ENCODE measurements at places on chromosomes 7 and 10.

- no peak for DNase-seq
These were observed 73.8 kb downstream of the OAT start for GRCh38 chr10:124344931-124345330.

- no peak for DNase-seq
These were observed 469.0 kb upstream of the IGFBP3 start for GRCh38 chr7:46390042-46390441.

GRCh38 chr7:54541669-54542625 is at the start of gene VSTM2A:
Gene VSTM2A, plus strand, starts transcription at chr7:54542375. Its CDS starts 356 bp downstream, at chr7:54542731.
- DNase-seq = no peak

DNA sequence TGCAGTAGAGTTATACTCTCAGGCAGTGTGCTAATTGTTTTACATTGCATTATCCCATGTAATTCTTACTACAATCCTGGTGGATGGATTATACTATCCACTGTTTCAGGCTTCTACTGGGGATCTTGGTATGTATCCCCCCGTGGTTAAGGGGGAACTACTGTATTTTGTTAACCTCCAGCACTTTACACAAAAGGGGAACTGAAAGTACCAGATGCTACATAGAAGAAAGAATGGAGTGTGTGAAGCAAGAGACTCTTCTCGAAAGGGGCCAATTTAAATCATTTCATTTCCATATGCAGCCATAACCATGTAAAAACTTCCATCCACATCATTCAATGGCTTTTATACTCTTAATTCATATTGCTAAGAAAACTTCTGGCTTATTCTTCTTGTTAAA is 69.4 kb downstream of the C1GALT1 start:
- DNase-seq = no peak

- no peak for DNase-seq
These were observed 78.7 kb upstream of the PDK4 start for GRCh38 chr7:95675016-95675415.

GRCh38 chr7:128916643-128916915 is 6.1 kb upstream of the KCP start:
- DNase-seq = no peak

DNA sequence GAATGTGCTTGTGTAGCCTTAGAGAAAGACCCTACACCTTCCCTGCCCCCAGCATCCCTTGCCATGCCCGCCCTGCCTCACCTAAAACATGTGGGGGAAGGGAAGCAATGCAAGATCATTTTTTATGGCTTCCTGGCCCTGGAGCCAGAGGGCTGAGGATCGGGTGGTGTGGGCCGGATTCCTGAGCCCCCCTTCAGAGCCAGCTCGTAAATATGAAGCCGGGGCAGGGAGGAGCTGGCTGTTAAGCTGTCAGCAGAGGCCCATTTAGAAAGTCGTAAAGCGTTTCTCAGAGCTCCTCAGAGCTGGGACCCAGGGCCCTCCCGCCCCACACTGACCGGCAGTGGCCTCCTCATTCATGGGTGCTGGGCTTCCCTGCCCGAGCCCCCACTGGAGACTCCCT is 23.9 kb downstream of the UNC5B start:
- no peak for DNase-seq

GRCh38 chr7:99125505-99125865 is 18.4 kb downstream of the SMURF1 start:
- no peak for DNase-seq

GRCh38 chr10:24446739-24447138 is 237.8 kb downstream of the KIAA1217 start:
- no peak for DNase-seq

DNA sequence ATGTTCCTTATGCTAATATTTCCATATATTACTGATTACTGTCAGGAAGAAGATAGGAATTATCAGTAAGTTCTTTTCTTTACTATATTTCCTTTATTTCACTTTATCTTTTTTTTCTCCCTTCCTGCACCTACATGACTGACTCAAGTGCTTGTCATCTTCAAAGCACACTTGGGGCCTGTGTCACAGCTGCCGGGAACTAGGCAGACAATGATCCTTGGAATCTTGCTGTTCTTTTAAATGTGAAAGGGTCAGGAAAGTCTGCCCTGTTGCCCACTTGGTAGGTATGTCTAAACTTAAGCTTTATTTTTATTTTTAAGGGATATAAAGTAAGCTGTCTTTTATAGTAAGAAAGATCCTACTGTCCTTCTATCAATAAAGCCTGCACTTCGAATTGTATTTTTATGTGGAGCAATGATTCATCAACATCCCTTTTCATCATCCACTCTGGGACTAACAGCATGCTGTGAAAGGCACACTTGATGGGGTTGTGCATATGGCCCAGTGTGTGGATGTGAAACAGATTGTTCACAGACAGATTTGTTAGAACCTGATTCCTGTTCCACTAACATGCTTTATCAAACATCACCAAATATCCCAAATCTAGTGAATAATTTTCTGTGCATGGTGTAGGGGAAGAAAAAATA is 556.9 kb downstream of the DNAJB9 start:
- no peak for DNase-seq

DNA sequence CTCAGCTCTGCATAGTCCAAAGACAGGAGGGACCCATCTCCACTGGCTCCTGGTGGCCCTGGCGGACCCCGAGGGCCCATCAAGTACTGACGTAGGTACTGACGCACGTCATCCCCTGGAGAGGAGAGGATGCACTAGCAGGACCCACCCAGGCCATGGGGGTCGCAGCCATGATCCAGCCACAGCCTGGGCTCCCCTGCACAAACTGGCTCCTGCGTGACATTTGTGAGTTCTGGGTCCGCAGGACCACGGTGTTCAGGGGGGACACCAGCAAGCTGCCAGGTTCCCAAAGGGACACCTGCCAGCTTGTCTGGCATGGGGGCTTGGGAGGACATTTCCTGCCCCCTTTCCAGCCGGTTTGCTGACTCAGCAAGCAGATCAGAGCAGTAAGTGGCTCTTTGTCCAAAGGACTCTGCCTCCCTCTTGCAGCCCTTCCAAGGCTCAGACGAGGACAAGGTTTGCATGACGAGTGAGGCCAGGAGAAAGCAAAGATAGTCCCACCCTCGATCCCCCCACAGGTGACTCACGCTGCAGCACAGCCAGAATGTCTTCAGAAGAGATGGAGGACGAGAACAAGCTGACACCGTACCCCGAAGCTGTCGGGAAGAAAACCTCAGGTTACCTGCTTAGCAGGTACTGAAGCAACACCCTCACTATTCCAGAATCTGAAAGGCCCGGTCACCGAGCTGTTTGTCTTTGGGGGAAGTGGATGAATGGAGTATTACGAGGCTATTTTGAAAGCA is 49.0 kb downstream of the COL17A1 start:
- DNase-seq = no peak

- no peak for DNase-seq
These were observed 47.9 kb downstream of the TBATA start for GRCh38 chr10:70737250-70737649.

DNA sequence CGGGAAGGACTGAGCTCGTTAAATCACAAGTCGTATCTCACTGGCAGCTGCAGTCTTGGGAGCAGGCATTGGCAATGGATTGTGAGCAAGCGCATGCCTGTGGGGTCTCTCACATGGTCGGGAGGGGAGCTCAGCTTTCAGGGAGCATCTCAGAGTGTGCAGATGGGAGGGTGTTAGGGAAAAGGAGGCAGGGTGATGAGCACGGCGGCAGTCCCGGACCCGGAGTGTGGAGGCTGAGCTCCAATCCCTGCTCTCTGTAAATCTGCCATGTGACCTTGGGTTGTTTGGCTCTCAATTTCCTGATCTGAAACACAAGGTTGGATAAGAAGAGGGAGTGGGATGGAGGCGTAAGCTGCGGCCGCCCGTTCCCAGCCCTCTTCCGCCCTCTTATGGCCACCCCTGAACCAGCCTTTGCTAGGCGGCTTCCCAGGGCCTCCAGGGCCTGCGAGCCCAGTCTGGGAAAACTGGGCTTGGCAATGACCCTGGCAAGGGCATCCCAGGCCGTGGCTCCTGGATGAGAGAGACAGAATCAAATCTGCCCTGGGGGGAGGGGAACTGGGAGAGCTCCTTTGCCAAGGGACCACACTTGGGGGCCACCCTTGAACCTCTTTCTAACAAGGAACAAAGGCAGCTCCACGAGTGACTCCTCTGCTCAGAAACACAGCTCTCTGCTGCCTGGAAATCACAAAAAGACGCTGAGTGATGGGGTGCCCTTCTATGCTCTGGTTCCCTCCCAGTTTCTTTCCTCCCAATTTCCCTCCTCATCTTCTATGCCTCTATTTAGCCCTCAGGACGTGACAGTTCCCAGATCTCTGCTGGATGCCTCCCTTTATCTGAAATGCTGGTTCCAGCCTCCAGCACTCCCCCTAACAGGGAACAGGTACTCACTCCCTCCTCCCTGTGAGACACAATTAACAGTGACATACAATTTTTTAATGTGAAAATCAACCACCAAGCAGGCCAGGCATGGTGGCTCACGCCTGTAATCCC is 41.7 kb upstream of the LOXL4 start:
- peak; percentile 12 for DNase-seq

GRCh38 chr7:104252409-104253134 is 44.8 kb upstream of the ORC5 start:
- DNase-seq = no peak

DNA sequence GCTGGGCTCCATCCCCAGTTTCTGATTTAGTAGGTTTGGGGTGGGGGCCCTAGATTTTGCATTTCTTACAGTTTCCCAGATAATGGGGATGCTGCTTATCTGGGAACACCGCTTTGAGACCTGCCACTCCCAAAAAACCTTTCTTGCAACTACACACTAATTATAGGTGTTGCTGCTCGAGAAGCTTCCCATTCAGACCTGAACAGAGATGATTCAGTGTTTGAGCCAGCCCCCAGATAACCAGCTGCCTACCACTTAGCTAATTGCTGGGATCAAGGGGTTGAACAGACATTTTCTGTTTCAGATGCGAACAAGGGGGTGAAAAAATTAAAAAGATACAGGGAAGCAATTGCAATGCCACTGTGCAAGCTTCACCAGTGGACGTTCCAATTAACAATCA is 448.5 kb downstream of the KCNMA1 start:
- no peak for DNase-seq

DNA sequence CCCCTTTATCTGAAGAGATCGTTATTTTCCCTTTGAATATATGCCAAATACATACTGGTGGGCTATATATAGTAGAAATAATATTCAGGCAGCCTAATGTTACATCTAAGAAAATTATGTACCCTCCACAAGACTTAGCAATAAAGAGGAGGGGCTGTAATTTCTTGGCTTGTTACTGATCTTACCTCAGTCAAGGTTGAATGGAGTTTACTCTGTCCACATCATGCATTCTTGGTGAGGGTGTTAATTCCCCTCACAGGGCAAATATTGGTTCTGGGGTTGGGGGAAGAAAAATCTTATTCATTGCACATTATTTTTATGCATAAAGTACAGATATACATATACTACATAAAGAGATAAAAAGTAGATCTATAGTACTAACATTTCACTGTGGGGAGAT is 145.8 kb upstream of the ANK3 start:
- no peak for DNase-seq

DNA sequence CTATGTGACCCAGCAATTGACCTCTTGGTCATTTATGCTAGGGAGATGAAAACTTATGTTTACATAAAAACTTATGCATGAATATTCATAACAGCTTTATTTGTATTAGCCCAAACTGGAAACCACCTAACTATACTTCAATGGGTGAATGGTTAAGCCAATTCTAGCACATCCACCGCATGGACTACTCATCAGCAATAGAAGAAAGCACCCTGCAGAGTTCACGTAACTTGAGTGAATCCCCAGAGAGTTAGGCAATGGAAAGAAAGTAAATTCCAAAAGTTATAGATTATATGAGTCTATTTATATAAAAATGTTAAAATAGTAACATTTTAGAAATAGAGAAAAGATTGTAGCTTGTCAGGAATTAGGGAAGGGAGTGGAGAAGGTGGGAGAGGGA is 60.2 kb upstream of the NRG3 start:
- DNase-seq = no peak

- no peak for DNase-seq
These were observed 26.8 kb downstream of the PRPF18 start for GRCh38 chr10:13613519-13613918.

- no peak for DNase-seq
These were observed 80.0 kb downstream of the CFAP58 start for GRCh38 chr10:104433669-104434068.

- no peak for DNase-seq
These were observed 54.9 kb downstream of the KCNH2 start for GRCh38 chr7:150923196-150923595.

- DNase-seq = no peak
These were observed 47.1 kb upstream of the ZNRF2 start for GRCh38 chr7:30237271-30237695.

All from NCI-H187 (cell line).